Activated CD8-positive, alpha-beta T cell treated with anti-CD3 and anti-CD28 coated beads for 36 hours (primary cell): ENCODE measurements at places on chromosomes 6 and 20. TPM values are rescaled to one million over a fixed set of nuclear protein-coding genes. Genes with fewer than 3 reads are reported as not detected.

GNMT gene
- total RNA-seq = 0.38 TPM

OR2H2 gene
- not detected for total RNA-seq

MLN gene
- total RNA-seq = not detected

GRCh38 chr6:89999945-90000825 is 105.9 kb downstream of the GJA10 start:
- no peak overlapping the region for H3K4me3 ChIP-seq
- DNase-seq = peak; percentile 36
- H3K36me3 ChIP-seq = peaks cover 39% of the 10 kb centered on the region

DNA sequence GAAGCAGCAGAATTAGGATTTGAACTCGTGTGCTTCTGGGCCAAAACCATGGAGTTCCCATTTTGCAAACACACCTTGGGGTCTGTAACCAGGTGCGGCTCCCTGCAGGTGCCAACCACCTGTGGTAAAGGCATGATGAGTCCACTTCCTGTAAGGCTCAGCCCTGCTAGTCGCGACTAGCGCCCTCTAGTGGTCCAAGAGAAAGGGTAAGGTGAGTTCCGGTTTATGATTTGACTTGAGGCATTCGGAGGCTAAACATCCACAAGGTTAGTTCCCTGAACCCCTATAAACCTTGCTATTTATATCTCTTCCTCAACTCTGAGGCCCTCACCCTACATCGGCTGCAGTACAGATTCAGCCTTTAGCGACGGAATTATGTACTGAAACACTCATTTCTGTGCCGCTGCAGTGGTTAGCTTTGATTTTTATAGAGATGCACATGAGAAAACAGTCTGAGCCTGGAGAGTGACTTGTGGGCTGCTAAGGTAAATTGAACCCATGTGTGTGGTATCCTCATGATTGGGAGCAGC is 173.4 kb downstream of the PLCB1 start:
- H3K36me3 ChIP-seq = no peaks in the 10 kb centered on the region
- H3K4me3 ChIP-seq = no peak overlapping the region
- peak; percentile 83 for DNase-seq
- H3K27me3 ChIP-seq = peaks cover 2% of the 10 kb centered on the region

GRCh38 chr6:140909625-140910024 is 1223.1 kb upstream of the GJE1 start:
- no peaks in the 10 kb centered on the region for H3K36me3 ChIP-seq
- no peak for DNase-seq
- no peak overlapping the region for H3K27ac ChIP-seq
- no peaks in the 10 kb centered on the region for H3K27me3 ChIP-seq

GRCh38 chr6:38169221-38169976 is 349.9 kb downstream of the ZFAND3 start:
- H3K27ac ChIP-seq = no peak overlapping the region
- no peak overlapping the region for H3K4me3 ChIP-seq
- DNase-seq = no peak
- H3K4me1 ChIP-seq = peaks cover 2% of the 10 kb centered on the region
